ENCODE measurements at places on chromosomes 16 and 17.

DNA sequence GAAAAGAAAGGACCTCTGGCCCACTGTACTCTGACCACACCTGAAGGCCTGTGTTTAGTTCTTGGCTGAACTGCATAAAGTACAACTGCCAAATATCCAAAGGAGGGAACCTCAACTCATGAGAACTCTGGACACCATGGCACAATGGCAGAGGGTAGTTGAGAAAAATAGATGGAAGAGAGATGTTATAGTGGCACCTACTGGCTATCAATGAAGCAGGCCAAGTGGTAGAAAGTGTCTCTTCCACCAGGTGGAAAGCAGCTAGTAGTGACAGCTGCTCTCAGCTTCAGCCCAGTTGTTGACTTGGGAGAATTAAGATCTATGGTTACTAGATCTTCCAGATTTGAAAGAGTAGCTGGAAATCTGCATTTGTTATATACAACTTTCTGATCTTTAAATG lies 3.2 kb downstream of the MED31 start:
- peak; percentile 7 for DNase-seq

- no peak for DNase-seq
These were observed 665 bp downstream of the MYBBP1A start for GRCh38 chr17:4554441-4554996.

- DNase-seq, result no peak
These were observed 22.1 kb downstream of the C17orf58 start for GRCh38 chr17:67974185-67974584.

DNA sequence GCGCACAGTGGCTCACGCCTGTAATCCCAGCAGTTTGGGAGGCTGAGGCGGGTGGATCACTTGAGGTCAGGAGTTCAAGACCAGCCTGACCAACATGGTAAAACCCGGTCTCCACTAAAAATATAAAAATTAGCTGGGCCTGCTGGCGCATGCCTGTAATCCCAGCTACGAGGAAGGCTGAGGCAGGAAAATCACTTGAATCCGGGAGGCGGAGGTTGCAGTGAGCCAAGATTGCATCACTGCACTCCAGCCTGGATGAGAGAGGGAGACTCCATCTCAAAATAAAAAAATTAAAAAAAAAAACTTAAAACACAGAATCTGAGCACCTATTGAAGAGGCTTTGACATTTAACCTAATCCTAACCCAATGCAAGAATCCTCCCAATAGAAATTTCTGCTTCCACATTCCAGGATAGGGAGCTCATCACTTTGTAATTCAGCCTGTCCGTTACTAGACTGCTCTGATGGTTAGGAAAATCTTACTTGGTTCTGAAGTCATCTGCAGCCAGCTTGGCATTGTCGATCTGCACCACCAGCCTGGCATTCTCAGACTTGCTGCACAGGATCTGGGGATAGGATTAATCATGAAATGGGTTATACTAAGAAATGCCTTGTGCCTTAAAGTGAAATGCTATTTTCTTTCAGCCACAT lies 2.1 kb downstream of the KRT33B start:
- no peak for DNase-seq

DNA sequence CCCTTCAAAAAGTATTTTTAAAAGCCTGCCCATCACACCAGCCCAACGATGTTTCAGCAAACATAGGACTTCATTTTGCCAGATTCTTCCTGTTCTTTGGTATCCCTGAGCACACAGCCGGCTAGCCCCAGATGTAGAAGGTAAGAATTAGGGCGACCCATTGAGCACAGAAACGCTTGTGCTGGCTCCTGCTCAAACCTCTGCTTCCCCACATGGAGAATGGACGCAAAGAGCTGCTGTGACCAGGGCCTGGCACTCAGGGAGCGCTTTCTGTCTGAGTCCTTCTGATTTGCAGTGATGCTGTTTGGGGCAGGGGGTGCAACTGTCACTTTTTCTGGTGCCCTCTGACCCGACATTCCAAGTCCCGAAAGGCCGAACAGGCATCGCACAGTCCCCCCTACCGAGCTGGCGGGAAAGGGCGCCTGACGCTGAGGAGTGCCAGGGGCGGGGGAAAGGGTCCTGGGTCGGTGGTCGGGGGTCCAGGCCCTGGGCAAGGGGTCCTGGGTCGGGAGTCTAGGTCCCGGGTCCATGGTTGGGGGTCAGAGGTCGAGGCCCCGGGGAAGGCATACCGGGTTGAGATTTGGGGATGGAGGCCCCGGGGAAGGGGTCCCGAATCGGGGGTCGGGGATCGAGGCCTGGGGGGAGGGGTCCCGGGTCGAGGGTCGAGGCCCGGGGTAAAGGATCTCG lies 930 bp downstream of the CHMP1A start:
- no peak for DNase-seq

GRCh38 chr17:1714427-1714979 lies 4.3 kb upstream of the TLCD2 start:
- no peak for DNase-seq

DNA sequence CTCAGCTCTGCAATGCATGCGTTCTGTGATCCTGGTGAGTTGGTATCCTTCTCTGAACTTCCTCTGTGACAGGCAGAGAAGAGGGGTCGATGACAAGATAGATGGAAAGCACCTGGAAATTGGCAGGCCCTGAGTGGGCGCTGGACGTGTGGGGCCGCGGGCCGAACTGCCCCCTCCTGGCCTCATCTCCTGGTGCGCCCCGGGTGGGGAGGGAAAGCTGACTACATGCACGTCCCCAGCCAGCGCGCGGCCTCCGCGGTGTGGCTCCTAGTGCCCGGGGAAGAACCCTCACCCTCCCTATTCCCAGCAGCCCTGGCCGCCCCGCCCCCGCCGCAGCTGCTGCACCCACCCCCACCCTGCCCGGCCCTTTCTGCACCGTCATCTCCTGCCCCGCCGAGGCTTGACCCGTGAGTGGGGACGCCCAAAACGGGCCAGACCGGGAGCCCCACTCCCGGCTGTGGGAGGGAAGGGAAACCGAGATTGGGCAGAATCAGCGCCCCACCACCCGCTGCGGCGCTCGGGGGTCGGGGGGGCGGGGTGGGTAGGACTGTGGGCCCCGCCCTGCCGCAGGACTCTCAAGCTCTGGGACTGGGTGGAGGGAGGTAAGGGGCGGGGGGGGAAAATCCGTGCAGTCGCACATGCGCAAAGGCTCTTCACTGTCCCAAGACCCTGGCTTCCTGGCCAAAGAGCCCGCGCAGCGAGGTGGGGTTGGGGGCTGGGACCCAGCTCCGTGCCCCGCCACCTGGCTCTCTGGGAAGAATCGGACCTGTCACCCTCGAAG lies at the start of gene NOL3:
Gene NOL3 (plus strand): TSS at position 371 of the 781 bp plus-strand sequence.
- DNase-seq, result no peak

- no peak for DNase-seq
These were observed 33.5 kb upstream of the ETV4 start for GRCh38 chr17:43579566-43580140.

GRCh38 chr17:49692751-49693150 lies 14.9 kb upstream of the SPOP start:
- no peak for DNase-seq

GRCh38 chr17:55532670-55533069 lies 21.4 kb upstream of the SMIM36 start:
- DNase-seq, result no peak

DNA sequence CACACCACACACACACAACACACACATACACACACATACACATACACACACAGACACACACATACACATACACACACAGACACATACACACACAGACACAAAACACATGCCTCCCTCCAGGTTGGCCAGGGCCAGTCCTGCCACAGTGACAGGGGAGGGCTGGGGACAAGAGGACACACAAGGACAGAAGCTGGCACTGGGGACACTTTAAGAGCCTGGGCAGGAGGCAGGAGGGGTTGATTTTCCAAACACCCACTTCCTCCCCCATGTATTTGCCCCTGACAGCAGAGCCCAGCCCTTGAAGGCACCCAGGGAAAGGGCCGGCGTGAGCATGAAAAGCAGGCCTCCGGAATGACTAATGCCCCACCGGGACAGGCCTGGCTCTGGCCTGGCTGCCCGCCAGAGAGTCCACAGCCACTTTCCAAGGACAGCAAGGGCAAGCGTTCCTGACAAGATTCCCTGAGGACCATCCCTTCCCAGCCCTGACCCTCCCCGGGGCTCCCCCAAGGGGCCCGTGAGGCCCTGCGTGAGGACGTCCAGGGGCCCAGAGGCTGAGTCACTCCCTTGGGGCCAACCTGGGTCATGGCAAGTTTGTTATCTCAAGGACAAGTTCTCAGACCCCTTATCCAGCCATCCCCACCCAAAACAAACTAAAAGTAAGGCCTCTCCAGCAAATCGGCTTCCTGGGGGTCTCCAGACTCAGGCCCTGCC lies 235.6 kb downstream of the ZNF423 start:
- no peak for DNase-seq

DNA sequence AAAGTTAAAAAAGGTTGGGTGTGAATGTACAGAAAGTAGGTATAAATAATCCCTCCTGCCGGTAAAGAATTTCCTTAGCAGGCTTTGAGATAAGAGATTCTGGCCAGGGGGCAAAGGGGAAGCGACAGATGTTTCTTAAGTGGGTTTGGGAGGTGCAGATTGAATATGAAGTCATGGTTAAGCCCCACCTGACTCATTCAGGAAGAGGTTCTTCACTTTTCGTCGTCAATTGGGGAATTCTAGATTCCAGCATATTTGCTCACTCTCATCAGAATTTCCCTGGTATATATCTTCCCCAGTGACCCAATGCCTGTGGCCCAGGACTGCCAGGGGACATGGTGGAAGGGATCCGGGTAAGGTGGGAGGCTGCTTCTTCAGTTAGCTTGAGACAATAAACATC lies 127.8 kb downstream of the CPPED1 start:
- no peak for DNase-seq

DNA sequence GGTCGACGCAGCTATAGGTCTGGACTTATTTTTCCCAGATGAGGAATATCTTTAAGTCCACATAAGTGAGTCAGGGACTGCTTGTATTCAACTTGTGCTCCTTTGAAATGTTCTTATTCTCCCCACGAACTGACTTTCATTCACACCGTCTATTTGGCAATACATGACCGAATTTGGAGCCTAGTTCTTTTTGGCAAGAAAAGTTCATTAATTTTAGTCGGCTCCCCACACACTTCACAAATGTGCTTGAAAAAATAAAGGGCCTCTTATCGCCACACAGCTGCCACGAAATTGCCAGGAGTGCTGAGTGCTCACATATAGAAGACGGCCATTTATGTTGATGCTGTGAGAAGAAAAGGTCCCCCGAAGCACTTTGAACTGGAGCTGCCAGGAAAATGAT lies 152.6 kb downstream of the PRKCA start:
- no peak for DNase-seq

DNA sequence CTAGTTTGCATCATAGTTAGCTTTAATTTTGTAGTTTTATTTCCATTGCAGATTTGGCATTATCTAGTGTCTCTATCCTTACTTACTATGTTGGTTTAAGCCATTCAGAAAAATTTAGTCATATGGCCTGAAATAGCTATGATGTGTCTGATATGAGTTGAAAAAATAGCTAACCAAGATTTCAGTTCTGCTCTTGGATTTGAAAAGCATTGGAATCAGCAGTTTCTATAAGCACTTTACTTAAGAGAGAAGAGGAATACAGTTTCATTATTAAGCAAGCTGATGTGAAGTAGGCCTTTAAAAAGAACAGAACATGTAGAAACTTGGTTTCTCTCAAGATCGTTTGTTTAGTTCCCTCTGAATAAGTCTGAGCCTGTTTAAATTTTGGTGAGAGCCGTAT lies 25.9 kb downstream of the LPCAT2 start:
- DNase-seq, result no peak

- no peak for DNase-seq
These were observed 36.6 kb downstream of the FAM20A start for GRCh38 chr17:68564415-68565111.

DNA sequence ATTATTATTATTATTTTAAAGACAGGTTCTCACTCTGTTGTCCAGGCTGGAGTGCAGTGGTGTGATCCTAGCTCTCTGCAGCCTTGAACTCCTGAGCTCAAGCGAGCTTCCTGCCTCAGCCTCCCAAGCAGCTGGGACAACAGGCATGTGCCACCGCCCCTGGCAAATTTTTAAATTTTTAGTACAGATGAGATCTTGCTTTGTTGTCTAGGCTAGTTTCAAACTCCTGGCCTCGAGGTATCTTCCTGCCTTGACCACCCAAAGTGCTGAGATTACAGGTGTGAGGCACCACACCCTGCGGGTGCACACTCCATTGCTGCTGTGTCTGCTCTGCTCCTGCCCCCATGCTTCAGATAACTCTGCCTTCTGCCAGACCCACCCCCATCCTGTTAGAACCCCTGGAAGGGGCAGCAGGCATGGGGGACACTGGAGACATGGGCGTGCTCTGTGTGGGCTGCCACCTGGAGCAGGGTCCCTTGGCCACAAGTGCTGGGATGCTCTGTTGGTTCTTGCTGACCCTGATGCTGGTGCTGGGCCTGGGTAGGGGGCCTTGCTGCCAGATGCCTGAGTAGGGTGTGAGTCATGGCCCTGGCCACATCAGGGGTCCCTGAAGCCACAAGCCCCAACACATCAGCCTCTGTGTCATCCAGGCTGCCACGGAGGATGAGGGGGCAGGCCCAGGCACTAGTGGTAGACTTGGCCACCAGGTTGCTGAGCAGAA lies 2.6 kb downstream of the GGT6 start:
- DNase-seq, result no peak

DNA sequence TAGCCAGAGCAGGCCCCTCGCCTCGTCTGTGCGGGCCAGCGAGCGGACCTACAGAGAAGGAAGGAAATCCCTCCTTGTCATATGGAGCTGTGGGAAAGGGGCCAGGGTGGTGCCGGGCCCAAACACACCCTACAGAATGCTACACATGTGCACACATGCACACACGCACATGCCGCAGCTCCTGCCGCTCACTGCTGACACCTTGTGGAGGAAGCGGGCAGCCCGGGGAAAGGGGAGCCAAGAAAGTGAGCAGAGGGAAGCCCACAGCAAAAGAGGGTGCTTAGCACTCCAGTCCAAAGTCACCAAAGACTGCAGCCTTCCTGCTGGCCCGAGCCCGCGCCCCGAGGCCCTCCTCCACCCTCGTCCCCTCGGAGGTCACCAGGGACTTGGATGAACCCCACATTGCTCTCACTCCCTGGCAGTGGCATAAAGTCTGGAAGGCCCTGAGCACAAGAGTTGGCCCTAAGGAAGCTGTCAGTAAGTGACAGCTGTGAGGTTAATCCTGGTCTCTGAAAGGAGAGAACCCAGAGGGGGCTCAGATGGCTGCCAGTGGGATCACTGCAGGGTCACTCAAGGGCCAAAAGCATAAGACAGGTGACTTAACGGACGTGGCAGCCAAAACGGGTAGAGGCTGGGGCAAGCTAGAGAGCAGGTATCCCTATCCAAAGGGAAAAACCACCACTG lies 68.2 kb downstream of the MYO18A start:
- DNase-seq, result peak; percentile 57

DNA sequence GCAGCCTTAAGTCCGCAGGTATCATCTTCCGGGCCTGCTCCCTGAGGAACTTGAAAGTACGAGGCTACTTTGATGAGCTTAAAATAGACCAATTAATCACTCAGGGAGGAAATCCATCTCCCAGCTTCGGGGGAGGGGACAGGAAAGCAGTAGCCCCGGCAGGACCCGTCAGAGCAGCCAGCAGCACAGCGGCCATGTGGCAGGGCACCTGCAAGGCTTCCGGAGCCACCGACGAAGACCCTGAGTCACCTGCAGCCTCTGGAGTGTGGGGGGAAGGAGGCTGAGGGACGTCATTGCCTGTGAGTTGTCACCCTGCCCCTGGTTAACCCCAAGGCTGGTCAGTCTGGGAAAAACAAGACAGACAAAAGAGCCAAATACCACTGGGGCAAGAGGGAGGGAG lies 4.4 kb upstream of the CYB561 start:
- no peak for DNase-seq

- DNase-seq, result no peak
These were observed 8.6 kb downstream of the CARHSP1 start for GRCh38 chr16:8859913-8860881.

Data from HL-60 (cell line).